ENCODE measurements at places on chromosomes 1 and 21.

- no peak for DNase-seq
These were observed 78.4 kb downstream of the SPATA46 start for GRCh38 chr1:162298266-162298665.

DNA sequence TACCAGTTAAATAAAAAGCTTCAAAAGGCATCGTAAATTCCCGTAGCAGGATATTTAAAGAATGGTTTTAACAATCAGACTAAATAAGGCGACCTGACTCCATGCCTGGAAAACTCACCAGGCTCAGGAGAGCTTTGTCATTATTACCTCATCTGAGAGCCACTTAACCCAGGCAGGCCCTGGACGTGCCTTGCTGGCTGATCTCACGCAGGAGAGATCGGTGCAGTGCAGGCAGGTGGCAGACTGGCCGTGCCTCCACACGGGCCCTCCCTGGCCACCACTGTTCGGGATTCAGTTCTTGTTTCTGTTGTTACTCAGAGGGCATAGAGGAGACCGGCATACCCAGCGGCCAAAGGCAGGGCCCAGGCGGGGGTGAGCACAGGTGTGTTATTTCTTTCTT, 6.4 kb downstream of the MT1HL1 start:
- no peak for DNase-seq

GRCh38 chr21:44492567-44493385, 37.5 kb downstream of the LRRC3 start:
- DNase-seq: no peak

- no peak for DNase-seq
These were observed 67.6 kb downstream of the SIM2 start for GRCh38 chr21:36766511-36766910.

DNA sequence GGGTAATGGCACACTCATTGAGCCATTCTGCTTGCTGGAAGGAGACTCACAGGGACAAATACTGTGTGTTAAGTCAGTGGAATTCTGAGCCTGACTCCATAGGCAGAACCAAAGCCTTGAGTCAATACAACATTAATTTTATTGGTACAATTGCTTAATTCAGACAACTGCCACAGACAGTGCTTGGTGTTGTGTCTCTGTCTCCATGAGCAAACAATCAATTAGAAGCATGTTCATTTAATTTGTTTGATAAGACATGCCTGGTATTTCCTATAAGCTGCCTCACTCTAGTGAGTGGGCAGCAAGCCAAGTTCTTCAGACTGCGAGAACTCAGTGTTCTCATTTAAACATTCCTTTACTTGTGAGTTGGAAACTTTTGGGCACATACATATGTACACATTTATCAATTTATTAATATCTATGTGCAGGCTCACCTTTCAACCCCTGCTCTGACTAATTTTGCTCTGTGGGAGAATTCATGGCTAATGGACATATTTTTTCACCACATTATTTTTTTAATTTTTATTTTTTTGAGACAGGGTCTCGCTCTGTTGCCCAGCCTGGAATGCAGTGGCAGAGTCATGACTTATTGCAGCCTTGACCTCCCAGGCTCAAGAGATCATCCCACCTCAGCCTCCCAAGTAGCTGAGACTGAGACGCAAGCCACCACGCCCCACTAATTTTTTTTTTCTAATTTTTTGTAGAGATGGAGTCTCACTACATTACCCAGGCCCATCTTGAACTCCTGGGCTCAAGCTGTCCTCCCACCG, 4.5 kb upstream of the SRSF10 start:
- DNase-seq: no peak

- no peak for DNase-seq
These were observed 115.5 kb downstream of the KCNK2 start for GRCh38 chr1:215198021-215198420.

- peak; percentile 56 for DNase-seq
These were observed 2.1 kb downstream of the EVA1B start for GRCh38 chr1:36321119-36321951.

DNA sequence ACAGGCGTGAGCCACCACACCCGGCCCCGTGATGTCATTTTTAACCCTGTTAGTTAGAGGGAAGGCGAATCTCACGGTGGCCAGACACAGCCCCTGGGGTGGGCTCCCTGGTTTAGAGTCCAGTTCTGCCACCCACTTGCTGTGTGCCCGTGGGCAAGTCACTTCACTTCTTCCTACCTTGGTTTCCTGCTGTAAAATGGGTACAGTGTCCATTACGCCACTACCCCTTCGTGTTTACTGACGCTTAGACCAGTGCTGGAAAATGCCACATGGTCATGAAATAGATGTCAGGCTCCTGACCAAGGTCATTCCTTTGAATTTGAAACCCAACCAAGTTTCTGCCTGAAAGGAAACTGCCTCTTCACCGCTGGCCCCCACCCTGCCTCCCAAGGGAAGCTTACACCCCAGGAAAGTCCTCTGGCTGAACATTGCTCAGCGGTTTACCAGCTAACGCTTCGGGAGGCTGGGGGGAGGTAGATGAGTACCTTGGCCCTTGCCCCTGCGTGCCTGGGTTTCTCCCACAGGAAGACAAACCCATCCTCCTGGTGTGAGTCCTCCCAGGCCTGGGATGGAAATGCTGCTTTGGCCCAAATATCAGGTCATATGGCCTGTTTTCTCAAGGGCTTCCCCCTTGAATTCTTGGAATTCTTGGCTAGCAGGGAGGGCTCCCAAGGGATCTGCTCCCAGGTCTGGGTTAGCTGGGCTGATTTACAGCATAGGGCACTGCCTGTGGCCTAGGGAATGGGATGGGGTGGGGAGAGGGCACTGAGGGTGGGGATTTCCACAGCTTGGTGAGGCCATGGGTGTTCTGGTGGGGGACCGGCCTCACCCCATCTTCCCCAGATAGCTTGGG, 7.6 kb upstream of the AADACL4 start:
- no peak for DNase-seq

DNA sequence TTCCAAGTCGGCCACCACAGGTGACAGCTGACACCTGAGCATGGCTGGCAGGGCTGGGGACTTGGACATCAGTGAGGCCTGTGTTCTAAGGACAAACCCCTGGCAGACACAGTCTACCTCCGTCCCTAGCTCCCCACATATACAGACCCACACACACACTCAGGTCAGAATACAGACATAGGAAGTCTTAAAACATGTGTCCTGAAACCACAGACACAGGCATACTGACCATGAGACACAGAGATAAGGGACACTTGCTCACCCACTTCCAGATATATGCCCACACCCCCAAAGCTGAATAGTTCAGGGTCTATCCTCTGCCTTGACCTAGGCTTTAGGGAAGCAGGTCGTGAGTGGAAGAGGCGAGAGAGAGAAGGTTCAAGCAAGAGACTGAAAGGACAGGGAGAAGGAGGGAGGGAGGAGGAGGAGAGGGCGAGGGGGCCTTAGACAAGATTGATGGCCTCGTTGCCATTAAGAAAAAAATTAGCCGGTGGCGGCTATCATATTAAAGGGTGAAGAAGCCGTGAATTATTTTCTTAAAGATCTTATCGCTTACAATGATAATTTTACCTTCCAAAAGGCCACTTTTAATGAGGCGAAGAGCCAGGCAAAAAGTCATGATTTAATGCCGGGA, 49.9 kb downstream of the TMEM53 start:
- DNase-seq: no peak

DNA sequence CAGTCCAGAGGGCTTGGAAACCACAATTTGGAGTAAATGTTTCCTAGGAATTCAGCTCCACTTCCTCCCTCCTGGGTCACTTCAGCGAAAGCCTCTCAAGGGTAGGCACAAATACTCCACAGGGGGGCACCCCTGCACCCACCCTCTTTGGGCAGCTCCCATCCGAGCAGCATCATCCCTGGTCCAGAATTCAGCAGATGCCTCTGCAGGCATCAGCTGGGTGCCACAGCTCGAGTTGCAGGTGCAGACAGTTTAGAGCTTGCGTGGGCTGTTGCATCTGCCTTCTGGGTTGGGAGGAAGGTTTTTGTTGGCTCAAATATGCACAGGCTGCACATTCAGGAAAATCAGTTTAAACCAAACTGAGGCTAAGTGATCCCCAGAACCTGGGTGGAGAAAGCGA, 25.0 kb downstream of the KANK4 start:
- no peak for DNase-seq

GRCh38 chr21:25734654-25734903, 125 bp downstream of the ATP5PF start:
- no peak for DNase-seq

GRCh38 chr21:36804874-36805611, 106.1 kb downstream of the SIM2 start:
- no peak for DNase-seq

DNA sequence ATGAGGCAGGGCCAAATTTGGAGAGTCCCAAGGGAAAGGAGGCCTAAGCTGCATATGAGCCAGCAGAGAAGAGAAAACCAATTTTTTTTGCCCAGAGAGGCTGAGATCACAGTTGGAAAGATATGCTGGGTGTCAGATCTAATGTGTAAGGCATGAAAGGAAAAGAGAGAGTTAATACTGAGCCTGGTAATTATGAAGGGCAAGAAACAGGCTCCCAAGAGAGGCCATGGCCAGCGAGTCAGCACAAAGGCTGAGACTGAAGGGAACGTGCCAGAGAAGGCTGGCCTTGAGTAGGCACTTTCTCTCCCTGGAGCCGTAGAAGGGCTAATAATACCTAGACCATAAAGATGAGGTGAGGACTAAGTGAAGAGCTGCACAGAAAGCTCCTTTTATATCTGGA, 31.8 kb upstream of the BEND5 start:
- no peak for DNase-seq

Data from CD4-positive, alpha-beta T cell treated with Interleukin-17A for 4 hours (primary cell).